ENCODE measurements at places on chromosomes 1 and 21. TPM values are rescaled to one million over a fixed set of nuclear protein-coding genes. Genes with fewer than 3 reads are reported as not detected.

Gene RPTN
- not detected for total RNA-seq

Gene RXFP4
- total RNA-seq = not detected

Gene SORT1
- total RNA-seq = 26.5 TPM

Gene TMEM201
- 4.4 TPM for total RNA-seq

Gene FOXO6
- 1.5 TPM for total RNA-seq

Gene TMEM59
- total RNA-seq = 276 TPM

Gene INTS11
- 45.9 TPM for total RNA-seq

Gene OVAAL
- total RNA-seq = 0.26 TPM

Gene SPRR2A
- not detected for total RNA-seq

Gene KIAA1614
- 5.8 TPM for total RNA-seq

Gene KLHDC9
- total RNA-seq = 1.3 TPM

Gene SELE
- 6.6 TPM for total RNA-seq

Gene GJA8
- total RNA-seq = not detected

Gene CFAP57
- total RNA-seq = 0.11 TPM

Gene FAM3B
- 22.2 TPM for total RNA-seq

Gene ZNF648
- total RNA-seq = 0.11 TPM

Gene C4BPA
- total RNA-seq = 0.95 TPM

Gene DPT
- 175 TPM for total RNA-seq

Gene FMN2
- total RNA-seq = 2.6 TPM

Gene PADI2
- 5.6 TPM for total RNA-seq

Gene POU3F1
- 0.32 TPM for total RNA-seq

Gene MRPL20
- total RNA-seq = 55.1 TPM

Gene CHRM3
- 58.5 TPM for total RNA-seq

Gene CDCA8
- 3.1 TPM for total RNA-seq

Gene UTS2
- total RNA-seq = 0.16 TPM

Gene LCE2B
- not detected for total RNA-seq

Gene TCHHL1
- not detected for total RNA-seq

Gene VANGL2
- total RNA-seq = 4.1 TPM

Gene SNIP1
- 11.6 TPM for total RNA-seq

Gene FAM177B
- total RNA-seq = 0.53 TPM

Gene UBE2U
- not detected for total RNA-seq

Gene FCRL5
- 0.11 TPM for total RNA-seq

Gene TRIM58
- 3.1 TPM for total RNA-seq

Gene KRTAP13-2
- total RNA-seq = not detected

Gene OR2T33
- total RNA-seq = not detected

Gene XPR1
- 33.6 TPM for total RNA-seq

Gene CLK2
- 29.7 TPM for total RNA-seq

All from urinary bladder (tissue), 4 donors.